Small intestine (tissue), 16 donors: ENCODE measurements at places on chromosomes 1 and 21. TPM values are rescaled to one million over a fixed set of nuclear protein-coding genes. Genes with fewer than 3 reads are reported as not detected.

- H3K4me3 ChIP-seq, result no peak overlapping the region
- no peaks in the 10 kb centered on the region for H3K4me1 ChIP-seq
- H3K27ac ChIP-seq, result no peak overlapping the region
- H3K36me3 ChIP-seq, result no peaks in the 10 kb centered on the region
- DNase-seq, result no peak
These were observed 65.7 kb upstream of the BACE2 start for GRCh38 chr21:41102281-41102680.

KLHDC8A gene
- 1.7 TPM for polyA plus RNA-seq

IGSF9 gene
- 3.1 TPM for polyA plus RNA-seq

DNA sequence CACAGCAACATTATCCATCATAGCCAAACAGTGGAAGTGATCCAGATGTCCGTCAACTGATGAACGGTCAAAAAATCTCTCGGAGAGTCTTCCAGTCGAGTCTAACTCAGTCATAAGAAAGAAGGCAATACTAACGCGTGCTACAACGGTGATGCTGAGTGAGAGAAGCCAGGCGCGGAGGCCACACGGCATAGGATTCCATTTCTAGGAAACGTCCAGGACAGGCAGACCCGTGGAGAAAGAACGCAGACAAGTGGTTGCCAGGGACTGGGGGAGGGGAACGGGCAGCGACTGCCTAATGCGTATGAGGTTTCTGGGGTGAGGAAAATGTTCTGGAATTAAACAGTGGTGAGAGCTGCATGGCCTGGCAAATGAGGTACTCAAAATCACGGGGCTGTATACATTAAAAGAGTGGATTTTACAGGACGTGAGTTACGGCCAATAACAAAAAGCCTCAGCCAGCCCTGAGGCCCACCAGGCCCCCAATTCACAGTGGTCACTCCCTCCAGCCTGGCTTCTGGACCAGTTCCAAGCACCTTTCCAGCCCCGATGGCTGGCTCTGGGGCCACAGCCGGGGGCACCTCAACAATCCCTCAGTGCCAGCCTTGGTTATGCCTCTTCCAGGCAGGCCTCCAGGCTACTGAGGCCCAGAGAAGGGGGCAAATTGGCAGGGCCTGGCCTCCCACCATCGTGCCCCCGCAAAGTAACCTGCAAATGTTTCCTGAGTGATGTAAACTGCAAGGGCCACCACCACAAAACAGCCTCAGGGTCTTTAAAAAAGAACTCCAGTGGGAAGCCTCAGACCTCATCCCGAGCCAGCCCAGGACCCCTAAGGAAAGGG is 3.4 kb downstream of the WNT9A start:
- peak overlapping the region; percentile 53 for H3K27ac ChIP-seq
- DNase-seq, result no peak
- H3K27me3 ChIP-seq, result peaks cover 25% of the 10 kb centered on the region
- H3K4me1 ChIP-seq, result peaks cover 18% of the 10 kb centered on the region

DNA sequence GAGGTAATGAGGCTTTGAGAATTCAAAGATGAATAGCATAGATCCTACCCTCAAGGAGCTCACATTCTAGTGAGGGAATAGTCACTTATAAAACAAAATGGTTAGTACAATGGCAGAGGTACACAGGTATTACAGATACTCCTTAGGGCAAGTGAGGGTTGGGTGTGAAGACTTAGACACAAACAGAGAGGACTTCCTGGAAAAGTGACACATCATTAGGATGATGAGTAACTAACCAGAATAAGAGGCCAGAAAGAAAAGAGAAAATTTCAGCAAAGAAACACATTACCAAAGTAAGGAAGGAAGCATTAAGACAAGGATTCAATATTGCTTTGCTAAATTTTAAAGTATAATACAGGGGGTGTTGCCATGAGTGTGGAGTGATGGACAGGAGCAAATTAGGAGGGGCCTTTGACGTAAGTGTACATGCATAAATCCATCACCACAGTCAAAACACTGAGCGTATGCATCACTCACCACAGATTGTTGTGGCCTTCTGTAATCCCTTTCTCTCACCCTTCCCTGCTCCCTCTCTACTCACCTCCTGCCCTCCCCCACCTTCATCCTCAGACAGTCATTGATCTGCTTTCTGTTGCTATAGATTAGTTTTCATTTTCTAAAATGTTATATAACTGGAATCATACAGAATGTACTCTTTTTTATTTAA is 7.9 kb downstream of the CD53 start:
- no peaks in the 10 kb centered on the region for H3K4me1 ChIP-seq
- H3K27me3 ChIP-seq, result no peaks in the 10 kb centered on the region
- H3K36me3 ChIP-seq, result no peaks in the 10 kb centered on the region

- no peaks in the 10 kb centered on the region for H3K27me3 ChIP-seq
- no peaks in the 10 kb centered on the region for H3K4me1 ChIP-seq
- H3K36me3 ChIP-seq, result no peaks in the 10 kb centered on the region
- H3K4me3 ChIP-seq, result no peak overlapping the region
- no peak overlapping the region for H3K27ac ChIP-seq
These were observed 1165.1 kb upstream of the ADGRL4 start for GRCh38 chr1:80171631-80172030.

- no peak overlapping the region for H3K4me3 ChIP-seq
- no peak overlapping the region for H3K27ac ChIP-seq
- DNase-seq, result peak; percentile 54
- H3K4me1 ChIP-seq, result no peaks in the 10 kb centered on the region
- peaks cover 7% of the 10 kb centered on the region for H3K36me3 ChIP-seq
These were observed 13.7 kb downstream of the KIAA1614 start for GRCh38 chr1:180926164-180926981.

DNA sequence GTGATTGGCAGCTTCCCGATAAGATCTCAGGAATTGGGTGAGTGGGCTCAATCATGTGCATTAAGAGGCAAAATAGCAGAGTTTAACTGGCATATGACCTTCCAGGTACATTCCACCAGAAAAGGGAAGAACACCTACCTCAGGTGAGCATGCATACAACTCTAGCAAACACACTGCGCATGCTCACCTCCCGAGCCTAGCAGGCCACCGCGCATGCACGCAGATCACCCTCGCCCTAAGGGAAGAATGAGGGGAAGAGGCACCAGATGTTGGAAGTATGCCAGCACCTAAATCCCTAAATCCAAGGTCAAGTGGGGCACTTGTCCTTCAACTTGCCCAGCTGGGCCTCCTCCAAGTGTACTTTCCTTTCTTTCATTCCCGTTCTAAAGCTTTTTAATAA is 23.6 kb upstream of the CBR3 start:
- H3K27ac ChIP-seq, result no peak overlapping the region
- H3K36me3 ChIP-seq, result no peaks in the 10 kb centered on the region

GRCh38 chr21:18349468-18349867 is 54.1 kb downstream of the TMPRSS15 start:
- no peaks in the 10 kb centered on the region for H3K4me1 ChIP-seq
- no peaks in the 10 kb centered on the region for H3K36me3 ChIP-seq
- no peak overlapping the region for H3K27ac ChIP-seq
- no peak for DNase-seq

DNA sequence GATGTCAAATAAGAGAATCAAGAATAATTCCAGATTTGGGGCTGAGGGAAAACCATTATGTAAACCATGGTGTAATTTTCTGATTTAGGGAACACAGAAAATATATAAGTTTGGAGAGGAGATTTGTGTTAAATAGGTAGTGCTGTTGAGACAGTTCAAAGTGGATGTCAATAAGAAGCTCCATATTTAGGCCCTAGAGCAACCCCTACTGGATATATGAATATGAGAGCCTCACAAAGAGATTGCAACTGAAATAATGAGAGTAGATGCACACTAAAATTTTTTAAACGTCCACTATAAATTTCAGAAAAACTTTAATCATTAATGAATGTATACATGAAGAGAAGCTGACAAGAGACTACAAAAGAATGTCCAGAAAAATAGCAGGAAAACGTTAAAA is 1447.8 kb upstream of the PRMT6 start:
- H3K27me3 ChIP-seq, result no peaks in the 10 kb centered on the region
- no peak overlapping the region for H3K4me3 ChIP-seq
- H3K36me3 ChIP-seq, result no peaks in the 10 kb centered on the region
- no peak for DNase-seq
- no peak overlapping the region for H3K27ac ChIP-seq
- no peaks in the 10 kb centered on the region for H3K4me1 ChIP-seq

GRCh38 chr1:155892796-155893195 is 18.4 kb downstream of the RIT1 start:
- H3K4me1 ChIP-seq, result peaks cover 4% of the 10 kb centered on the region
- H3K27ac ChIP-seq, result no peak overlapping the region
- no peak for DNase-seq
- no peaks in the 10 kb centered on the region for H3K27me3 ChIP-seq
- H3K4me3 ChIP-seq, result no peak overlapping the region
- peaks cover 14% of the 10 kb centered on the region for H3K36me3 ChIP-seq

- H3K4me1 ChIP-seq, result peaks cover 12% of the 10 kb centered on the region
- peak overlapping the region; percentile 51 for H3K27ac ChIP-seq
- DNase-seq, result peak; percentile 64
- H3K36me3 ChIP-seq, result peaks cover 36% of the 10 kb centered on the region
- no peaks in the 10 kb centered on the region for H3K27me3 ChIP-seq
These were observed 177.0 kb downstream of the CLIC6 start for GRCh38 chr21:34845521-34846451.

- DNase-seq, result no peak
- no peak overlapping the region for H3K4me3 ChIP-seq
These were observed 88.6 kb downstream of the TM2D1 start for GRCh38 chr1:61636376-61636775.

HES5 gene
- polyA plus RNA-seq, result 0.19 TPM

DNA sequence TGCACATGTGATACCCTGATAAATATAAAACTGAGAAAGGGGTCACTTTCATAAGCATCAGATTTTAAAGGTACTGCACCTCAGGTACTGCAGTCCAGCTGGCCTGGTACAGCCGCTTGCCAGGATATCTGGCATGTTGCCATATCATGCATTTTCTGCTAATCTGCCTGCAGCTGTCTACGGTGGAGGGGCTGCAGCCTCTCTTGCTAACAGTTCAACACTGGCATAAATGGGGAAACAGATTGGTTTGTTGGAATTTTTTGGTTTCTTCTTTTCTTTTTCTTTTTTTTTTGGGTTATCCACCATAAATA is 71.5 kb downstream of the MIS18A start:
- no peak for DNase-seq
- no peak overlapping the region for H3K27ac ChIP-seq
- H3K36me3 ChIP-seq, result no peaks in the 10 kb centered on the region
- no peak overlapping the region for H3K4me3 ChIP-seq
